ENCODE measurements at places on chromosomes 1 and 21.

DNA sequence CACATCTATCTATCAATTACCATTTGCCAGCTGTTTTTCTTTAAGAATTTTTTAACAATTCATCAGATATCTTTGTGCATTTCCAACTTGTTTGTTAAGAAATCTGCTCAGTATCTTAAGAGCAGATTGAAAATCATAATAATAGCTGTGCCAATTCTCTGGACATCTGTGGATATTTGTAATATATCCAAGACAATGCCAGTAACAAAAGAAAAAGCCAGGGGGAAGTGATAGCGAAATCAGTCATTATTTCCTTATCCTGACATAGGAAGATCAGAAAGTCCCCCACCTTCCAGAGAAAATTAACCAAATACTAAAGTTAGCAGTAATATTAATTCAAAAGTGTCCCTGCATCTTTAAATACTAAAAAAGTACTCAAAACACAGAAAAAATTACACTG lies 217.1 kb downstream of the RERE start:
- DNase-seq, result no peak

- peak; percentile 37 for DNase-seq
Measured at GRCh38 chr1:26530895-26531598, 1.5 kb downstream of the RPS6KA1 start.

DNA sequence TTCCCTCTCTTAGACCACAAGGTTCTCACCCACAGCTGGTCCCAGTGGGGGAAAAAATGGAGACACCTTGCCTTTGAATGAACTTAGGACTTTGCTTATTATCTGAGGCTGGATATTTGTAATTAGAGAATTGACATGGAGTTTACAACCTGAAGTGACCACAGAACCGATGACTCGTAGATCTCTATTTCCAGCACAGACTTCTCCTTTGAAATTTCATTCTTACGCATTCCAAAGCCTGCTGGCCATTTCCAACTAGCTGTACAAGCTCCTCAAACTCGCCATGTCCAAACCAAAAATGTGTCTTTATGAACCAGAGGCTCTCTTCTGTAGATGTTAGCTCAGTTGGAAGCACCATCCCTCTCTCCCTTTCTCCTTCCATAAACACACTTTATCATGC lies 12.0 kb downstream of the RAB7B start:
- peak; percentile 33 for DNase-seq

DNA sequence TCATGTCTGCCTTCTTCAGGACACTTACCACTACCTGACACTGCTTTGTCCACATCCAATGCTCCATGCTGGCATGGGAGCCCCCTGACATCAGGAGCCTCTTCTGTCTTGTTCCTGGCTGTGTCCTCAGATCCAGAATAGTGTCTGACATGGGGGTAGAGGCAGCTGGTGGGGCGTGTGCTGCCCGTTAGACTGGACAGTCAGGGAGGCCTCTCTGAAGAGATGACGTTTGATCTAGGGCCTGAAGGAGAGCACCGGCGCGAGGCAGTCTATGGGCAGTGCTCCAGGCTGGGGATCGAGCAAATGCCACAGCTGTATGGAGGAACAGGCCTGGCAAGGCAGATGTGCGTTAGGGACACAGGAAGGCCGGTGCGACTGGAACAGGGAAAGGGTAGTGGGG lies 16.6 kb downstream of the SLC9A1 start:
- DNase-seq, result no peak

GRCh38 chr1:247110627-247111258 lies 6.6 kb upstream of the ZNF669 start:
- peak; percentile 12 for DNase-seq

All from fibroblast of skin of back (primary cell).